SK-N-SH (cell line): ENCODE measurements at places on chromosomes 7 and 10.

GRCh38 chr7:35969066-35969465, 168.2 kb downstream of the SEPTIN7 start:
- peak; percentile 23 for DNase-seq

GRCh38 chr7:101677797-101678479, 48.8 kb upstream of the MYL10 start:
- no peak for DNase-seq

DNA sequence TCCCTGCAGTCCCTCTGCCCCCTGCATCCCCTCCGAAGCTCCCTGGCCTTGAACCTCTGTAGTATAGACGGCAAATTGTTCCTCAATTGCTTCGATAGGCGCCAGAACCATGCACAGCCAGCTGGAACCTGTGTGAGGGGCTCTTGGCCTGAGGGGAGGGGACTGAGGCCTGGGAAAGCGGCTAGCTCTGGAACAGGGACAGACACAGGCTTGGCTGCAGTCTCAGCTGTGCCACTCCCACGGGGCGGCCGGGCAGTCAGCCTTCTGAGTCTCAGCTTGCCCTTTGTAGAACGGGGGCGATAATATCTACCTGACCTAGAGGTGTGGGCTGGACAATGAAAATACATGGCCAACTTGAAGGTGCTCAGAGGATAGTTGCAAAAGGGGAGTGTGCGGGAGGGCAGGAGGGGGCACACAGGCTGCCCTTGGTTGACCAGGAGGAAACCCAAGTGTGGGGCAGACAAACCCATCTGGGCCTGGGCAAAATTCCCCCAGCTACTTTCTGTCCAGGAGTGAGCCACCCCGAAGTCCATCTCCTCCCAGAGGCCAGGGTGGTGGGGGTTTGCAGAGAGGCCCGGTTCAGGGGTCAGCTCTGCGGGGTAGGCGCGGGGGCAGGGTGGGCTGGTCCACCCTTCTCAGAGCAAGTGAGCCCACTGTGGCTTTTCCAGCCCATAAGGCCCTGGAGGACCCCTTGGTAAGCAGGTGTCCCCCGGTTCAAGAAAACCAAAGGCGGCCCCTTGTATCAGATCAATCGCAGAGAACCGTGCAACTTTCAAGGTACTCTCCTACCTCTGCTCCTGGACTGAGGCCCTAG, 4.6 kb downstream of the CRYGN start:
- no peak for DNase-seq

- no peak for DNase-seq
Observed at GRCh38 chr10:94225589-94225988, 137.2 kb downstream of the NOC3L start.

GRCh38 chr10:50385624-50386023, 134.3 kb upstream of the ASAH2 start:
- DNase-seq, result no peak

GRCh38 chr10:123306290-123306689, 152.1 kb downstream of the BUB3 start:
- DNase-seq, result no peak

- no peak for DNase-seq
Observed at GRCh38 chr7:51080622-51081269, 235.9 kb downstream of the COBL start.
